Stimulated activated CD8-positive, alpha-beta memory T cell treated with anti-CD3 and anti-CD28 coated beads, Interleukin-7, amount 100 ng/mL, for 48 hours (primary cell): ENCODE measurements at places on chromosomes 5 and 9.

DNA sequence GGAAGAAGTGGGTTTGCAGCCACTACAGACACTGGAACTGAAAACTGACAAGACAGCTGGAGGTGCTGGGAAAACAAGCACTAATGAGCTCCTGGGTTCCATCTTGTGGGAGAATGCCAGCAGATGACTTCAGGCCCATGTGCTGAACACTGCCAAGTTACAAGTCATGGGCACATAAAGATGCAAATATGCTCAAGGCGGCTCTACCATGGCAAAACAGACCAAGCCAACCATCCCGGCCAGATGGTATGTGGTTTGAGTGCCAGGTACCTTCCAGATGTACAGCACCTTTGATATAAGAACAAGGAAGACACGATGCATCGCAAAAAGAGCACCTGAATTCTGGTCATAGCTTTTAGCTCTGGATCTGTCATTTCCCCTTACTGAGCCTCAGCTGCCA lies 19.9 kb downstream of the TNFSF8 start:
- DNase-seq: no peak

DNA sequence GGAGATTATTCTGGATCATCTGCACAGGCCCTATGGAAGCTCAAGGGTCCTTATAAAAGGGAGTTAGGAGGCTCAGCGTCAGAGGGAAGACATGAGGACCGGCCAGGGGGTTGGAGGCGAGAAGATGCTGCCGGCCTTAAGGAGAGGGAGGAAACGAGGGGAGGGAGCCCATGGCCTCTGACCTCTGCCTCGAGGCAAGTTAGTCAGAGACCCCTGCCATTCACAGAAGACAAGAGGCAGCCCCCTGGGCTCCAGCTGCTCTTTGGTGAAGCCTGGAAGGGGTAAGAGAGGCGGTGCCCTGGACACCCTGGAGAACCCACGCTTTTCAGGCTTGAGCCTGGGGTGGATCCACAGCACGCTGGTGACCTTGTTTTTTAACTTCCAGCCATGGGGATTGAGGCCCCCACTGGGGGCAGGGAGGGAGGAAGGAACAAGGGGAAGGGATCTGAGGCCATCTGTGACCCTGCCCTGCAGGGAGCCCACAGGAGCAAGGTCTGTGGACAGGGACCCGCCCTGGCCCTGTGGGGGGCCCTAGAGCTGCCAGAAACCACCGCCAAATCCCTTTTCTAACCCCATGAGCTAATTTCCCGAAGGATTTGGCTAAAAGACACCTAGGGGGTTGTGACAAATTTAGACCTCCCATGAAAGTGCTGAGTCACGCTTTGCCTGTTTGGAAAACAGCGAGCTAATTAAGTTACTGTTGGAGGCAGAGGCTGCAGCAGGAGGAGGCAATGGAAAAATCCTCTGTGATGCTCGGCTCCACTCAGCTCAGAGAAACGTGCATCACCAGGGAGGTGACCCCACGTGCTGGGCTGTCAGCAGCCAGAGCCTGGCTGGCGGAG lies 49.7 kb downstream of the OLFM1 start:
- no peak for DNase-seq

- no peak for DNase-seq
Observed at GRCh38 chr5:135504376-135504775, 31.4 kb downstream of the NEUROG1 start.

DNA sequence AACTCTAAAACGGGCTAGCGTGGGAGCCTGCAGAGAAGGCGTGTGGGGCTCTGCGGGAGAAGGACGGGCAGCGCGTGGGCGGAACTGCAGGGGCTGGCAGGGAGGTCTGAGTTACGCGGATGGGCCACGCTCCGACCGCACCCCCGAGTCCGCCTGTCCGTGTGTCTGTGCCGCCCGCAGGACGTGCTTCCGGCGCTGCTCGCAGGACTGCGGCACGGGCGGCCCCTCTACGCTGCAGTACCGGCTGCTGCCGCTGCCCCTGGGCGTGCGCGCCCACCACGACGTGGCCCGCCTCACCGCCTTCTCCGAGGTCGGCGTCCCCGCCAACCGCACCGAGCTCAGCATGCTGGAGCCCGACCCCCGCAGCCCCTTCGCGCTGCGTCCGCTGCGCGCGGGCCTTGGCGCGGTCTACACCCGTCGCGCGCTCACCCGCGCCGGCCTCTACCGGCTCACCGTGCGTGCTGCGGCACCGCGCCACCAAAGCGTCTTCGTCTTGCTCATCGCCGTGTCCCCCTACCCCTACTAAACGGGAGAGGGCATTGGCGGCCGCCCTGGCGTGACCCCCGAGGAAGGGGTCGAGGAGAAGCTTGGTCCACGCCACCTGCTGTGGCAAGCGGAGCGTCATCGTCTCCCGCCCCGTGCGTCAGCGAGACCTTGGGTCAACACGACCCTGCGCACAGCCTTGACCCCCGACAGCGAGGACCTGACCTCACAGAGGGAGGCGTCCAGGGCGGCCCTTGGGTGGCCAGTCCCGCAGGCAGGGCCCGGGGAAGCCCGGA lies 11.4 kb upstream of the ASS1 start:
- DNase-seq: peak; percentile 23

DNA sequence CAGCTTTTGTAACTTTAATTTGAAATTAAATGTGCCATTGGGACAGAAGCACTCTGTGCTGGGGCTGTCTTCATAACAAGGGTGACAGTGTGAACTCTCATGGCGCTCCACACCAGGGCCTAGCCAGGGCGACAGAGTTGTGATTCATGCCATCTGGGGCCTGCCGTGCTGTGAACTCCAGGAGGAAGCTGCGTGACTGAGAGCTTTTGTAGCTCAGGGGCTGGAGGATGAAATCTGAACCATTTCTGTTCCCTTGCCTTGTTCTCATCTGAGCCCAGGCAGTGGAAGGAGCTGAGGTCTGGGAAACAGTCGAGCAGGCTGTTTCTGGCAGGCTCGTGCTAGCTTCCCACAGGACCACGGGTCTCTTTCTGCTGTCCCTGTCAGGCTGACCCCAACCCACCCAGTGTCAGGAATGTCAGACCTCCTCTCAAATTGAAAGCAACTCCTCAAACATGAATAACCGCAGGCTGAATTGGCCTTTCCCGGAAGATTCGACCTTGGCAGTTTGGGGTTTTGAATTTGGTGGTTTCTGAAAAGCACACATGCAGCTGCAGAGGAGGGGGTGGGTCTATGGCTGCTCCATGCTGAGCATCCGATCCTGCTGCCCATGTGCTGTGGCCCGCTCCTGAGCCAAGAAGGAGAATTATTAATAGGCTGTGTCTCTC lies 69.2 kb upstream of the RPS23 start:
- DNase-seq: no peak

DNA sequence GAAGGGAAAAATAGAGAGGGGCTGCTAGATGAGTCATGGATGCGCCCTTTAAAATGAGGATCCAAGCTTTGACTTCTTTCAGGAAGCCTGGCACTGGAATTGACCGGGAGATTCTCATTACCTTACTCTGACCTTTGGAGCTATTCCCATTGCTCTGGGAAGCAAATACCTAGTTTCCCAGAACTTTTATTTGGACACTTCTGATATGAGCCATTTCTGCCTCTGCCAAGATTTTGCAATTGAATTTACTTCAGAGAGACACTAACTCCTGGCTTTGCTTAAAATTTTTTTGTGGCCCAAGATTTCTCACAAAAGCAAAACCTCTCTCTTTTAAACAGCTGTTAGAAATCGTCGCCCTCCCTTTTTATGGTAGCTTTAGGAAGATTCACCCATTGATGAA lies 15.7 kb upstream of the AGXT2 start:
- no peak for DNase-seq

- DNase-seq: no peak
Observed at GRCh38 chr5:76861612-76862011, 11.8 kb downstream of the S100Z start.

- no peak for DNase-seq
Observed at GRCh38 chr5:10323588-10324488, 16.1 kb upstream of the CMBL start.

- DNase-seq: no peak
Observed at GRCh38 chr5:137587919-137588318, 88.8 kb upstream of the SPOCK1 start.

DNA sequence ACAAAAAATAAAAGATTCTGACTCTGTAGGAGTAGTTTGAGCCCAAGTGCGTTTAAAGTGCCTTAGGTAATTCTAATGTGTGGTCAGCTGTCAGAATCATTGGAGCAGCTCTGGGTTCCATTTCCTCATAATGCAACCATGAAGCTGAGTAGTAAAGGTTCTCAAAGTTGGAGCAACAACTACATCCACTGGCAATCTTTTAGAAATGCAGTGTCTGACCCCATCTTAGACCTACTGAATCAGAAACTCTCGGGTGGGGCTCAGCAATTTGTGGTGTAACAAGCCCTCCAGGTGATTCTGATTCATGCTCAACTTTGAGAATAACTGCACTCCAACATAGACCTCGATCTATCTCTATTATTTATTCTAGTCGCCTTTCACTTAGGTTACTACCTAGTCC lies 7.6 kb upstream of the ALDH1A1 start:
- DNase-seq: no peak

DNA sequence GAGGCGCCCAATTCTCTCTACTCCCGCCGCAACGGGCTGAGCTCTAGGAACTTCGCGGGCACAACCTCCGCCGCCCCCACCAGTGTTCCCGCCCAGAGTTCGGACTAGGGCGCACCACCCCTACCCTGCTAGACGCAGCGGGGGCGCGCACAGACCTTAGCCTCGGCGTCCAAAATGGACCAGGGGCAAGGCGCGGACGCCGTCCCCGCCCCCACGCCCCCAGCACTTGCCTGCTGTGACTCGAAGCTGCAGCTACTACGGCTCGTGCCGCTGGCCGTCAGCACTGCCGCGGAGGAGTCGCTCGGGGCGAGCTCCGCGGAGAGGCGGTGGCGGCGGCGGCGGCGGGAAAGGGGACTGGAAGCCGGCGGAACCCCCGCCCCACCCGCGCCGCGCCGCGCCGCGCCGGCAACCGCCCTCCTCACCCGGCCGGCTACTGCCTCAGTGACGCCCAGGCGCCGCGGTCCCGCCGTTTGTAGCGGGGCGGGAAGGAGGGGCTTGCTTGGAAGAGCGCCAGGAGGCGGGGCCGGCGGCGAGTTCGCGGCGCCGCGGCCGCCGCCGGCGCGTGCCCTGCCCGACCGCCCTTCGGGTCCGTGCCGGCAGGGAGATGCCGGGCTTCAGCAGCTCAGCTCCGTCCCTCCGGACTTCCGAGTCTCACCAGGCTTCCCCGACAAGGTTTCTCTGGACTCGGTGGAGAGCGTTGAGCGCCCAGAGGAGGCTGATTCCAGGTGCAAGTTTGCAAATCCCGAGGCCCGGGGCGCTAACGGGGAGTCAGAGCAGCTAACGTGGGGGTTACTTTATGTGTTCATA lies 4.5 kb downstream of the ELAVL2 start:
- DNase-seq: no peak

- no peak for DNase-seq
Observed at GRCh38 chr5:168327451-168327850, 36.0 kb downstream of the WWC1 start.

DNA sequence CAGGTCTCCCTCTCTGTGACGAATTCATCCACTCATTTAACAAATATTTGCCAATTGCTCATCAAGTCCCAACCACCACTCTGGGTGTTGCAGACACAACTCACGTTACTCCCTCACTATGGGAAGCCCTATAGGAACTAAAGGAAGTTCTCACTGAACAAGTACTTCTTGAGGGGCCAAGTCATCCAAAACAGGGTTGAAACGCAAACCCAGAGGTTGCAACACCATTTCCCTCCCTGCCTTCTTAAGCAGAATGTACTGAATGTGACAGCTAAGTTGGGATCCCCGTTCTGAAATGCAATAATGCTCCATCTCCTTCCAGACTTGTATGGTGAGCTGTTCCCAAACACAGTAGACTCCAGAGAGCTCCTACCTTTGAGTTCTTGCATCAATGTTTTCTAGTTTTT lies 34.3 kb downstream of the EPB41L4B start:
- no peak for DNase-seq

DNA sequence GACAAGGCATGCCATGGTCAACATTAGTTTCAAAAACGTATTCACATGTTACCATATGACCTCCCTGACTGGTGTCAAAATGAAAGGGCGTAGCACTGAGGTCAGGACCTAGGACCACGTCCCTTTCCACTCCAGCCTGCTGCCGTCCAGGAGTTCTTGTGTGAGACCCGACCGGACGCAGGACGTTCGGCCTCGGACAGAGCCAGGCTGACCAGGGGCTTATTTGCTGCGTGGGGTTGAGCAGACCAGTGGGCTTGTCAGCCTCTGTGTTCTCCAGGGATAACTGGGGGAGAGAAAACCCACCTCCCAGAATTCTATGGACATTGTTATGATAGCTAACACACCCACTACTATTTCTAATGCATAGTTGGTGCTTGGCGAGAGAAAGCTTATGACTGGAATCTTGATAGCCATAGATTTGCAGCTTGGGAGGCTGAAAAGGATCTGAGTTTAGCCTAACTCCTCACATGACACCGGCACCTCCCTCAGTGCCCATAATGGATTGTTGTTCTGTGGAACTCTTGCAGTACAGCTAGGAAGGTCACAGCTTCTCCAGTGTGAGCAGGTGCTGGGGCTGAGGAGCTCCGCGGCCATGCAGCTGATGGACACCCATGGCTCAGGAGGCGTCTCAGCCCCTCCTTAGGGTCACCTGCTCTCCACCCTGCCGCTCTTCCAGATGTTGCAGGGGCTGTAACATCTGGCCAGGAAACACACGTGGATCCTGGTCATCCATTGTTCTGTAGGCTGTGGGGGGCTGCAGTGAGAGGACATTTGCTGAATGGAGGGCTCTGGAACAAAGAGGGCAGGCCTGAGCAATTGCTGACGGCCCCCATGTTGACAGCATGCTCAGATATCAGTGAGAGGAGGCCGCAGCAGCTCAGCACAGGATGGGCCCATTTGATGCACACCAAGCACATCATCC lies 368.4 kb downstream of the IRX2 start:
- DNase-seq: no peak

GRCh38 chr5:1840741-1841521 lies 39.7 kb downstream of the NDUFS6 start:
- no peak for DNase-seq

GRCh38 chr5:94360382-94361130 lies 257.8 kb downstream of the KIAA0825 start:
- no peak for DNase-seq

DNA sequence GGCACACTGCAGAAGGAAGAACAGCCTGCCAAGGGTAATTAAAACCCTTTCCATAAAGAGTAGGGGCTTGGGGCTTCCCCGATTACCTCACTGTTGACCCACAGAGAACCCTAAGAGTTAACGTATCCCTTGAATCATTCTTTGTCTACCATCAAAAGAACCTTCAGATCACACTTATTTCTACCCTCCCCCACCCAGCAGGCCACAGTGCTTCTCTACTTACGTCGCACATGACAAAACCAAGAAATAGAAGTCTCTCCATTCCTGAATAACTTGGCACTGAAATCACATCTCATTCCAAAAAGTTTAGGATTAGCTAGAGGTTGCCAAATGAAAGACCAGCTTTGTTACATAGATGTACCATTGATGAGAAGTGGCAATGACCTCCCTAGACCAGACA lies 268.7 kb upstream of the GAS1 start:
- no peak for DNase-seq

GRCh38 chr5:124888050-124888506 lies 141.6 kb upstream of the ZNF608 start:
- no peak for DNase-seq

- DNase-seq: no peak
Observed at GRCh38 chr9:98288881-98289280, 33.4 kb upstream of the TBC1D2 start.

- DNase-seq: no peak
Observed at GRCh38 chr9:75490326-75490725, 400.1 kb upstream of the PCSK5 start.

- no peak for DNase-seq
Observed at GRCh38 chr5:41508696-41509398, 1.6 kb downstream of the PLCXD3 start.
